ENCODE measurements at places on chromosomes 6 and 20.

- DNase-seq = no peak
These were observed 35.1 kb downstream of the TIAM2 start for GRCh38 chr6:155030148-155030720.

GRCh38 chr20:34538671-34539123, 19.8 kb upstream of the MAP1LC3A start:
- DNase-seq = no peak

DNA sequence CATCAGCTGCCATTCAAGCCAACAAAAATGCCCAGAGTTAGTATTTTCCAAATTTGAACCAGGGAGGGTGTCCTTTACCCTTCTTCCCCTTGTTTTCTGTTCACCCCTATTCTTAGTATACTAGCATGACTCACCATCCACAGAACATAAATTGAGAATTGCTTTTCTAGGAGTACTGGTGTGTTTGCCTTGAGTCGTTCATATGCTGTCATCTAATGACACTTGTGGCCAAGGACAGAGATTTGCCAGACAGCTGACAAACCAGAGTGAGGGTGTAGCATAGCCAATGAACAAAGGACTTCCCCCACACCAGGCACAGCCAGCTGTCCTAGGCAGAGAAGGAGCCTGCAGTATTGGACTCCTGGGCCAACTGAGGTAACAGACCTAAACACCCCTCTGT, 62.2 kb downstream of the FILIP1 start:
- no peak for DNase-seq

GRCh38 chr6:36735110-36736071, 37.8 kb downstream of the RAB44 start:
- DNase-seq = no peak

DNA sequence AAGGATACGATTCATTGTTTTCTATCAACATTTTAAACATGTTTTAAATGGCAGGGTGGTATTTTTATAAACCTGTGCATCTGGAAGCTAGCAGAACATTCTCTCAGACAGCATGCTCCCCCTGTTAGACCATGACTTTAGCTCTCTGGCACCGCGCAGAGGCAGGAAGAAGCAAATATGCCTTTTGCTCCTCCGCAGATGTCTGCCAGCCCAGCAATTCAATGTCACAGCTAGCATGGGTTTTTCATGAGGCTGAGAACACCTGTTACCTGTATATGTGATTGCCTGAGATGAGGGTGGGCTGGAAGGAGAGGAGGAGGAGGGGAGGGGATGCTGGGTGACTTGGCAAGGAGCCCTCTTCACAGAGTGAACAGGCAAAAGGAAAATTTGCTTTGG, 6.7 kb downstream of the MTCH1 start:
- no peak for DNase-seq

DNA sequence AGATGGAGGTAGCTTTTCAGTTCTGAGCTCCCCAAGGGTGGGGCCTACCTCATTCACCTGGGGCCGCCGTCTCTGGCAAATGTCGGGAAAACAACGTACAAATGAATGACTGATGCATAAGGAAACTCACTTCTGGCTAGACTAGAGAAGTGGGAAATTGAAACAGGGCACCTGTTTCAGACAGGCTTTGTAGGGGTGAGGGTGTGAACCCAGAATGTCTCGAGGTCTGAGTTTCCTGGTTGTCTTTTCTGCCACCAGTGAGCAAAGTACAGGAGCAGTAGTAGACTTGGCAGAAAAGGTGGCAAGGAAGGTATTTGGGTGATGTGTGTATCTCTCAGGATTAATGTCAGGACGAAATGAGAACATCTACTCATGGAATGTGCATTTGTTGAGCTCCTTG, 308.5 kb downstream of the CLIC5 start:
- DNase-seq = no peak

DNA sequence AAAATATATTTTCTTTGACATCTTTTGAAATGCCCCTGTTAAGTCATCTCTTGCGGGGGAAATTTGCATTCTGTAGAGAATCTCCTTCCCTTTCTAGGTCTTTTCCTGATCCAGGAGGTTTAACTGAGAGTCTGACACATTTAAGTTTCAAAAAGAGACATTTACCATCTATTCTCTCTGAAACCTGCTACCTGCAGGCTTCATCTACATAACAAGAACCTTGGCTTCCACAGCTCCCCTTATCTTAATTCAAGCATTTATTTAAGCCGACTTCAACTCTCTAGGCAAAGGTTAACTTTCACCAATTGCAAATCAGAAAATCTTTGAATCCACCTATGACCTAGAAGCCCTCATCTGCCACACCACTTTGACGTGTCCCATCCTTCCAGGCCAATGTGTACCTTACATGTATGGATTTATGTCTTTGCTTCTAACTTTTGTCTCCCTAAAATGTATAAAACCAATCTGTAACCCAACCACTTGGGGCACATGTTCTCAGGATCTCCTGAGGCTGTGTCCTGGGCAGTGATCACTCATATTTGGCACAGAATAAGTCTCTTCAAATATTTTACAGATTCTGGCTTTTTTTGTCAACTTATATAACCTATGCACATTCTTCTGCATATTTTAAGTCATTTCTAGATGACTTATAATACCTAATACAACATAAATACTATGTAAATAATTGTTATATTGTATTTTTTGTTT, 666.7 kb downstream of the UTRN start:
- DNase-seq = no peak

- no peak for DNase-seq
These were observed 205.9 kb downstream of the HACE1 start for GRCh38 chr6:104653781-104654180.

DNA sequence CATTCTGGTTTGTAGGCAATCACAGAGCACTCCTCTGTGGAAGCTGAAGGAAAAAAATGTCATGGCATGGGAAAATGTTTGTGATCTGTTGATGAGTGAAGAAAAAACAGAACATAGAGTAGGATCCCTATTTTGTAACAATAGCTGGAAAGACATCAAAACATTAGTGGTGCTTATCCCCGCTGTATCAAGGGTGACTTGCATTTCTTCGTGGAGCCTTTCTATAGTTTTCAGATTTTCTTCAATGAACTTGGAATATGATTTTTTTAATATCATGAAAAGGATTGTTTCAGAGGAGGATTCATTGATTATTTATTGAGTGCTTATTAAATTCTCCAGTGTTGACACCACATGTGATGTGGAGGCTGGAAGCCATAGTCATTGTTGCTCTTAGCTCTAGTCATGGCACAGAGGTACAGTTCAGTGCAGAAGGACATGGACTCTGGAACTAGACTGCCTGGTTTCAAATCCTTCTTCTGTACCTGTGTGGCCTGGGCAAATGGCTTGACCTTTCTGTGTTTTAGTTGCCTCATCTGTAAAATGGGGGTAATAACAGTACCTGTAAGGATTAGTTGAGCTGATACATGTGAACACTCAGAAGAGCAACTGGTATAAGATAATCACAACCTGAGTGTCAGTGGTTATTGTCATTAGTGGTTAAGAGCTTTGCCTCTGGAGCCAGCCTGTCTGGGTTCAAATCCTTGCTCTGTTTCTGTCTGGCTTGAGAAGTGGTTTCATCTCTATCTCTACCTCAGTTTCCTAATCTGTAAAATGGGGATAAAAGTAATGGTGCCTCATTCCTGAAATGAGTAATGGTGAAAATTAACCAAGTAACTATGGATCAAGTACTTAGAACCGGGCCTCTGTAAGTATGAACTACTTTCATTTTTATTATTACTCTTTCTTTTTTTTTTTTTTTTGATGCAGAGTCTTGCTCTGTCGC, 14.7 kb upstream of the CDKN1A start:
- no peak for DNase-seq

- DNase-seq = no peak
These were observed 88.1 kb downstream of the RSPH3 start for GRCh38 chr6:158911746-158912480.

GRCh38 chr6:3610921-3611320, 140.6 kb downstream of the PXDC1 start:
- no peak for DNase-seq

DNA sequence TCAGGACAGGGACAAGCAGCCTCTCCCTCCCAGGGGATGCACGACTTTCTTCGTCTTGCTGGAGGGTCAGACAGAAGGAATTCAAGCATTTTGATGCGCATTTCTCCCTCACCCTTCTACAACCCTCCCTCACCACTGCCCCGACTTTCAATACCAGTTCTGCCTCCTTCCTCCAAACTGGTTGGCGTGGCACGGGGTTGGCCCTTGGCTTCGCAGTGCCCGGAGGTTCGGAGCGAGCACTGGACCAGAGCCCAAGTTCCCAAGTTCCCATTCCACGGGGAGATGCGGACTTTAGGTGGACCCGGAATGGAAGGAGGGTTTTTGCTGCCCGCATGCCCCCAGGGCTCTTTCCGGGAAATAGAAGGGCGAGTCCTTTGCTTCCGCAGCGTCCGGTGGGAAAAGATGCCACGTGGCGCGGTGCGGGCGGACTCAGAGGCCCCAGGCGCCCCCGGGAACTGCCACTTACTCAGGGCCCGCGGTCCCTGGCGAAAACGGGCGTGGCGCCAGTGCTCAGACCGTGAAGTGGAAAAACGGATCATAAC, 8.0 kb upstream of the LAMP5 start:
- no peak for DNase-seq

- no peak for DNase-seq
These were observed 175.5 kb downstream of the BCAS1 start for GRCh38 chr20:53894707-53895384.

- DNase-seq = no peak
These were observed at the start of gene SLC22A3 for GRCh38 chr6:160348223-160349019. Gene SLC22A3, plus strand, starts transcription at chr6:160348378. Its CDS starts 42 bp downstream, at chr6:160348420.

DNA sequence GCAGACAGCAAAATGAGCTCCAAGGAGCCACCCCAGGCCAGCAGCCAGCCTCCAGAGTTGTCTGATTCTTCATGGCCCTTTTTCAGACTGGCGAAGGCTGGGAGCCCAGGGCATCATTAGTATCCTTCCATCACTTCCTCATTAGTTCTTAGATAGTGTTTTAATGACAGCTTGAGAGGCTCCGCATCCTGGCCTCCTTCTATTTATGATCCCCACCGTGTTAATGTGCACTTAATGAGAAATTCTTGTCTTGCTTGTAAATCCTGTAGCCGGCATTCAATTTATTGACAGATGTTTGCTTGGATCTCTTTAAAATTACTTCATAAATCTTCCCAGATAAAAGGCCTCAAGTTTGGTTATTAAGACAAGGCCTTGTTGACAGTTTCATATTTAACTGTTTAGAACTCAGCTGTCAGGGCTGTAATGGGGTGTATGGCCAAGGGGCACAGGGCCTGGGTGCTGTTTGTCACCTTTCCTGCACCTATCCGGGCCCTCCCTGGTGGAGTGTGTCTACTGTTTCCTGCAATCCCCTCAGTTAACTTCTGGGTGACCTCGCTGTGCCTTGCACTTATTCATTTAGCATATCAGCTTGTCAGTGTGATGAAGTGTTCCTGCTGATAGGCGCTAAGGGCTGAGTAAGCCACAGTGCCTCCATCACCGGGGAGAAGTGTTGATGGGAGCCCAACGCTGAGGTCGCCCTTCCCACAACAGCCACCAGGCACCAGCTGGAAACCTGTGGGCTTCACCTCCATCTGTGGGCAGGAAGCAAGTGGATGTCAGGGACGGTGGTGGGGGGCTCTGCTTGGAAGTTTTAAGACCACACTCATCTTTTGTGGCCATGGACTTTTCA, 169.3 kb downstream of the TSHZ2 start:
- DNase-seq = no peak

- no peak for DNase-seq
These were observed 103.6 kb downstream of the ZMYND8 start for GRCh38 chr20:47252879-47253307.

DNA sequence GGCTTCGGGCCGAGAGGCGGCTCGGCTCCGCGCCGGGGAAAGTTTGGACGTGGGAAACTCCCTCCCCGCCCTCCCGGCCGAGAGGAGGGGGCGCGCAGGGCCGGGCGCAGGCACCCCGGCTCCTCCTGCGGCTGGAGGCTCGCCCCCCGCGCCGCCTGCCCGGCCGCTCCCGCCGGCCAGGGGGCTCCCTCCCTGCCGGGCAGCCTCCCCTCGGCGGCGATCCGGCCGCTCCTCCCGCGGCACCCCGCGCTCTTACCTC, 370 bp downstream of the CDH22 start:
- no peak for DNase-seq

- DNase-seq = no peak
These were observed 87.9 kb downstream of the CEP57L1 start for GRCh38 chr6:109183109-109183650.

GRCh38 chr6:137867685-137868509, 838 bp downstream of the TNFAIP3 start:
- DNase-seq = no peak

GRCh38 chr6:25682324-25682723, 30.3 kb downstream of the SCGN start:
- no peak for DNase-seq

DNA sequence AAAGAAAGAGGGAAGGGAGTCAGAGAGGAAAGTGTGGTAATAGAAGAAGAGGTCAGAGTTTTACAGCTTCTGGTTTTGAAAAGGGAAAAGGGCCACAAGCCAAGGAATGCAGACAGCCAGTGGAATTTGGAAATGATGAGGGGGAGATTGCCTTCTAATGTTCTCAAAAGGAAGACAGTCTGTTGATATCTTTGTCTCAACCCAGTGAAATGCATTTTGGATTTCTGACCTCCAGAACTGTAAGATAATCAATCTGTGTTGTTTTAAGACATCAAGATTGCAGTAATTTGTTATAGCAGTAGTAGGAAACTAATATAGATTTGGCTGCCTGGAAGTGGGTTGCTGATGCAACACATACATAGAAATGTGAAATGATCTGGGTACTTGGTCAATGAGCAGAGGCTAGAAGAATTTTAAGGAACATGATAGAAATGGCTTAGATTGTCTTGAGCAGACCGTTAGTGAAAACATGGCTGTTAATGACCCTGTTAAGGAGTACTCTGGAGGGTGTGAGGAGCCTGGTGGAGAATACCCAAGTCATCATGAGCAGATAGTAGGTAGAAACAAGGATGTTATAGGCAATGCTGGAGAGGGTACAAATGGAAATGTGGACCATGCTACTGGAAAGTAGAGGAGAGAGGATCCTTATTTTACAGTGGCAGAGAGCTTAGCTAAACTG, 255.8 kb upstream of the RAB32 start:
- no peak for DNase-seq

GRCh38 chr20:11041396-11041795, 367.6 kb upstream of the JAG1 start:
- no peak for DNase-seq

Measured in esophagus squamous epithelium (tissue), 5 donors.